Left ventricle myocardium inferior (tissue), 1 donor: ENCODE measurements at places on chromosomes 11 and 22. TPM values are rescaled to one million over a fixed set of nuclear protein-coding genes. Genes with fewer than 3 reads are reported as not detected.

Gene SPON1
- total RNA-seq: 9.4 TPM

Gene SOX6
- total RNA-seq: 20.2 TPM

GRCh38 chr22:23816156-23816976 lies 22.4 kb downstream of the DERL3 start:
- DNase-seq: peak; percentile 72
- H3K4me1 ChIP-seq: peaks cover 48% of the 10 kb centered on the region
- peak overlapping the region; percentile 89 for H3K27ac ChIP-seq
- H3K36me3 ChIP-seq: peaks cover 72% of the 10 kb centered on the region
- peak overlapping the region; percentile 11 for H3K4me3 ChIP-seq
- no peaks in the 10 kb centered on the region for H3K27me3 ChIP-seq

GRCh38 chr11:75031771-75032549 lies 43.2 kb downstream of the NEU3 start:
- H3K4me1 ChIP-seq: no peaks in the 10 kb centered on the region
- no peaks in the 10 kb centered on the region for H3K36me3 ChIP-seq
- H3K27ac ChIP-seq: no peak overlapping the region
- H3K4me3 ChIP-seq: no peak overlapping the region

DNA sequence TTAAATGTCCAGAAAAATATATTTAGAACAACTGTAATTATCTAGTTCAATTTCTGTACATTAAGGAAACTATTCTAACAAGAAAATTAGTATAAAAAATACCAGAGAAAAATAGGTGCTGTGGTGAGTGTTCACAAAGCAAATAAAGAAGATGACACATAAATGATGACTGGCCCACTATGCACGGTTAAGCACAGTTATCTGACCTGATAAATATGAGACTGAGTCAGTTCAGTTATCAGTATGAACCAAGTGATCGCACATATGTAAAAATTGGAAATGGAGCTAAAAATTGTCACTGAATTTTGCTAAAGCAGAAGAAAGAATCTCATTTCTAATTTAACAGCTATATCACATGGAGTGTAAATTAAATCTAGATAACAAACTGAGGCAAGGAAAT lies 18.8 kb upstream of the MAML2 start:
- no peaks in the 10 kb centered on the region for H3K4me1 ChIP-seq
- peaks cover 66% of the 10 kb centered on the region for H3K36me3 ChIP-seq
- no peak overlapping the region for H3K4me3 ChIP-seq

Gene OR2AG2
- total RNA-seq: not detected

Gene CCDC81
- total RNA-seq: 0.71 TPM

DNA sequence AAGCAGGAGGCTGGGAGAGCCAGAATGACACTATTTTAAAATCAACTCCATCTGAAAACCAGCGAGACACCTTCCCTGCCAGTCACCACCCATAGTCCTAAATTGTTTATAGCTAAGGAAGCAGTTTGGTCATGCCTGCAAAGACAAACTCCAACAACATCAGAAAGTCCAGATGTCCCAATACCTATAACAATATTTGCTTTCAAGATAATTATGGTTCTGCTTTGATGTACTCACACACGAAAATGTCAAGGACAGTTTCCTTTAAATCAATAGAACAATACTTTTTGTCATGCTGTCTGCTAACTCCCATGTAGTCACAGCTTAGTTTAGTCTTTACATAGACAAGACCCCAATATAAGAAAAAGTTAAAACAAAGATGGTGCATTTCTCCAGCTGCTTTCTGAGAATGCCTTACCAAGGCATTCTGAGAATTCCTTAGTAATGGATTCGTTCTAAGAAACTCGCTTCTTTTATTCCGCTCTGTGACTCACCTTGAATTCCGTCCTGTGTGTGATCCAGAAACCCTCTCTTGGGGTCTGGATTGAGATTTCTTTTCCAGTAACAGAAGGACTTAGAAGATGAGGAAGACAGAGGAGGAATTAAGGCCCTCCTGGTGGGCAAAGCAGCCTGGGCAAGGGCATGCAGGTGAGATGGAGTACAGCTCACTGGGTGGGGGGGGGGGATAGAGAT lies 9.6 kb upstream of the SCGB2A2 start:
- peaks cover 27% of the 10 kb centered on the region for H3K27me3 ChIP-seq
- no peaks in the 10 kb centered on the region for H3K4me1 ChIP-seq
- no peaks in the 10 kb centered on the region for H3K36me3 ChIP-seq
- no peak overlapping the region for H3K27ac ChIP-seq
- H3K4me3 ChIP-seq: no peak overlapping the region
- no peak for DNase-seq

Gene CD248
- 12.3 TPM for total RNA-seq

DNA sequence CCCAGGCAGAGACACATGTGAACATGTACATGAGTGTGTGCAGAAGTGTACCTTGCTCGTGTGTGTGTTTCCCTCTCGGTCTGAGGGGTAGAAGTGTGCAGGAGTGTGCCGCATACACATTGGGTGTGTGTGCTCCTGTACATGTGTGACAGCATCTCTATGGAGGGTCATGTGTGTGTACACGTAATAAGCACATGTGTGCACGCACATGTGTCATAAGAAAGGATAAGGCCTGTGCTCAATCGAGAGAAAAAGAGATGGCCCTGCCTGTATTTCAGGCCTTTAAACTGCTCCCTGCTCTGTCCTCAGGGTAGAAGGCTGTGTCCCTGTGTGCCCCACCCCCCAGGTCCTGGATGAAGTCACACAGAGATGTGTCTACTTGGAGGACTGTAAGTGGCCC lies 61.8 kb downstream of the OTOG start:
- H3K36me3 ChIP-seq: no peaks in the 10 kb centered on the region
- no peak overlapping the region for H3K4me3 ChIP-seq
- H3K27ac ChIP-seq: no peak overlapping the region
- no peak for DNase-seq
- peaks cover 23% of the 10 kb centered on the region for H3K27me3 ChIP-seq
- peaks cover 10% of the 10 kb centered on the region for H3K4me1 ChIP-seq

Gene RAG1
- 1.6 TPM for total RNA-seq

Gene MAP6
- total RNA-seq: 5.7 TPM

Gene PATE4
- total RNA-seq: not detected

DNA sequence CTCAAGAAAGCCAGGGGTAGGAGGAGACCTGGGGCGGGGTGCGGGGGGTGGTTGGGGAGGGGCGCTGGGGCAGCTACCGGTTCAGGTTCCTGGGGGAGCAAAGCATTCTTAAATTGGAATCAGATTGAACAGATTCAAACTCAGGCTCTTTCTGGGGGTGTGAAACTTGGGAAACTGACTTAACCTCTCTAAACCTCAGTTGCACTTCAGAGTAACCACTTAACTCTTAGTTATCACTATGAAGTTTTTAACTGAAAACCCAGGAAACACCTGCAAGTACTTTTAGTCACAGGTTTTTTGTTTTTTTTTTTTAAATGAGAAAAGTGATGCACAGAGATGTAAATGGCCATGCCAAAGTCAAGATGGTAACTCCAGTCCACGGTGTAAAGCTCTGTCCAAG lies 72.0 kb downstream of the RCN1 start:
- peaks cover 19% of the 10 kb centered on the region for H3K27me3 ChIP-seq
- H3K4me1 ChIP-seq: no peaks in the 10 kb centered on the region
- H3K36me3 ChIP-seq: no peaks in the 10 kb centered on the region
- H3K27ac ChIP-seq: no peak overlapping the region
- DNase-seq: no peak

GRCh38 chr22:49969751-49970527 lies 9.4 kb downstream of the PIM3 start:
- H3K27ac ChIP-seq: peak overlapping the region; percentile 99
- peak; percentile 13 for DNase-seq
- H3K4me1 ChIP-seq: peaks cover 74% of the 10 kb centered on the region
- H3K27me3 ChIP-seq: no peaks in the 10 kb centered on the region
- no peak overlapping the region for H3K4me3 ChIP-seq
- no peaks in the 10 kb centered on the region for H3K36me3 ChIP-seq

DNA sequence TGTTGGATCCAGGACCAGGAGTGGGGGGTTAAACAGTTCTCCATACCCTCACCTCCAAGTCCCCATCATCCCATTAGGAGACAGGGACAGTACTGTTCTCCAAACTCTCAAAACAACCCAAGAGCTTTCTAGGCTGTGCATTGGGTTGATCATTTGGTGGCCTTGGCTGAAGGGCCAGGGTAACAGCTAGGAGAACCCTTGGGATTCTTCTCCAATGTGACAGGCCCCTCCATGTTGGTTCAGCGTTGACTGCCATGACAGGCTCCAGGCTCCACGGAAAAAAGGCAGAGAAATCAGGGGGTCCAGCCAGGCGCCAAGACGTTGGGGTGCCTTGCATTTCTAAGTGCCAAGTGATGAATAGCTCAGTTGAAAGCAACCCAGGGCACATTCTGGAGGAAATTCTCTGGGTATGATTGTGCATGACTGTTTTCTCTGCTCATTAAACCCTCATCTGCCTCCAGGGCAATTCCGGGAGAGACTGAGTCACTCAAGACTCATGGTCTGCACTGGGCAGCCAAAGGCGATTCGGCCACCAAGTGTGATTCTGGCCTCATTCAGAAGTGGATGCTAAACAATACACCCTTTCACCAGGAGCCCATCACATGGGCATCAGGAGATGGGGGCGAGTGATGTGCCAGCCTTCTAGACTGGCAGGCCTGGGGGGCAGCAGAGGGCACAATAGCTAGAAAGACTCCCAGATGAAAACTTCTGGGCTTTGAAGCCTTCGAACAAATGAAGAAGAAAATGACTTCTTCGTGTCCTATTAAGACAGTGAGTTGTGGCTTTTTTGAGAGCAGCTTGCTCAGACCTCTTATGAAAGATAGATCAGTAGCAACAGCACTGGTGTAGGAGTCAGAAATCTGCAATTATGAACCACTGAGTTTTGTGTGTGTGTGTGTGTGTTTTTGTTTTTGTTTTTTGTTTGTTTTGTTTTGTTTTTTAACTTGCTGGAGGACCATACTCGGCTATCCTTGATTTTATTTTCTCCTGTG lies 27.7 kb downstream of the CD44 start:
- no peak overlapping the region for H3K4me3 ChIP-seq
- no peaks in the 10 kb centered on the region for H3K36me3 ChIP-seq
- H3K4me1 ChIP-seq: peaks cover 39% of the 10 kb centered on the region
- peak overlapping the region; percentile 69 for H3K27ac ChIP-seq
- no peaks in the 10 kb centered on the region for H3K27me3 ChIP-seq

DNA sequence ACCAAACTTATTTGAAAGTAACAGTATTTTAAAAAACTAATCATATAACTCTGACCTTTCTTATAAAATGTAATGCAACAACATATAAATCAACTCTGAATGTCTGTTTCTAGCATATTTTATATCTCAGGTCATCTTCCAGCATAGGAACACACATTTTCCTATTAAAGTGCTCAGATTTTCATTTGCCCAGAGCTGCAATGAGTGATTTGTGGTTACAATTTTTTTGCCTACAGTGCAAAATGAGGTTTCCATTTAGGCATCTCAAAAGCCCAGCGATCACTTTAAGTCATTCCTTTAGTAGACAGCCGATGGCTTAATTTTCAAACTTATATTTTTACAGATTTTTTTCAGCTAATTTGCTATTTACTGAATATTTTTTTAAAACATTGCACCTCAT lies 1.0 kb downstream of the LYVE1 start:
- no peaks in the 10 kb centered on the region for H3K36me3 ChIP-seq
- DNase-seq: no peak
- H3K27me3 ChIP-seq: no peaks in the 10 kb centered on the region
- H3K4me3 ChIP-seq: peak overlapping the region; percentile 36
- peak overlapping the region; percentile 48 for H3K27ac ChIP-seq

GRCh38 chr11:47886096-47886495 lies 37.9 kb upstream of the NUP160 start:
- no peaks in the 10 kb centered on the region for H3K36me3 ChIP-seq
- H3K4me1 ChIP-seq: no peaks in the 10 kb centered on the region
- peaks cover 6% of the 10 kb centered on the region for H3K27me3 ChIP-seq
- no peak for DNase-seq

DNA sequence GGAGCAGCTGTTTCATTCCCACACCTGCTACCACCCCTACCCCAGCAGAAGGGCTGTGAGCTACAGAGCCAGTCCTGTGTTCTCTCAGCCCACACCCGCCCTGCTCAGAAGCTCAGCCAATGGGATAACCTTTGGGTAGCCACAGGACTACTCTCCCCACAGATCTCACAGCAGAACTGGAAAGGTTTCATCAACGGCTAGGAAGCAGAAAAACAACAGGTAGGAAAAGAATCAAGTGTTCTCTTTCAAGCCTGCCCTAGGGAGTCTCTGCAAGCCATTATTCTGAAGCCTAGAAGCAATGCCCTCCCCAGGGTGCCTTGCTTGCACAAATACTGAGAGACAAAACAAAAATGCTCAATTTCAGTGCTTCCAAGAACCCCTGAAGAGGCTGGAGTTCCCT lies 77.2 kb downstream of the TMPRSS5 start:
- no peak overlapping the region for H3K4me3 ChIP-seq
- DNase-seq: no peak
- peaks cover 7% of the 10 kb centered on the region for H3K27me3 ChIP-seq

Gene IFTAP
- total RNA-seq: 50.1 TPM

- no peaks in the 10 kb centered on the region for H3K36me3 ChIP-seq
- H3K4me3 ChIP-seq: no peak overlapping the region
- peaks cover 50% of the 10 kb centered on the region for H3K4me1 ChIP-seq
These were observed 112.3 kb downstream of the MAML2 start for GRCh38 chr11:96230686-96231085.

GRCh38 chr11:95345651-95346050 lies 114.6 kb upstream of the SESN3 start:
- no peak for DNase-seq
- no peaks in the 10 kb centered on the region for H3K4me1 ChIP-seq
- no peak overlapping the region for H3K27ac ChIP-seq
- H3K36me3 ChIP-seq: no peaks in the 10 kb centered on the region

DNA sequence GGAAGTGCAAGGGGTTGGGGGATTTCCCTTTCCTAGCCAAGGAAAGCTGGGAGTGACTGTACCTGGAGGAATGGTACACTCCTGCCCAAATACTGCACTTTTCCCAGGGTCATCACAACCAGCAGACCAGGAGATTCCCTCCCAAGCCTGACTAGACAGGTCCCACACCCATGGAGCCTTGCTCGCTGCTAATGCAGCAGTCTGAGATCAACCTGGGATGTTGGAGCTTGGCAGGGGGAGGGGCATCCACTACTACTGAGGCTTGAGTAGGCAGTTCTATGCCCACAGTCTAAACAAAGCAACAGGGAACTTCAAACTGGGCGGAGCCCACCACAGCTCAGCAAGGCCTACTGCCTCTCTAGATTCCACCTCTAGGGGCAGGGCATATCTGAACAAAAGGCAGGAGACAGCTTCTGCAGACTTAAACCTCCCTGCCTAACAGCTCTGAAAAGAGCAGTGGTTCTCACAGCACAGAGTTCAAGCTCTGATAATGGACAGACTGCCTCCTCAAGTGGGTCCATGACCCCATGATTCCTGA lies 58.5 kb downstream of the SLC22A9 start:
- H3K36me3 ChIP-seq: no peaks in the 10 kb centered on the region
- no peak for DNase-seq
- no peaks in the 10 kb centered on the region for H3K4me1 ChIP-seq
- H3K27me3 ChIP-seq: peaks cover 56% of the 10 kb centered on the region

GRCh38 chr11:116917632-116918031 lies 80.2 kb upstream of the APOA1 start:
- no peaks in the 10 kb centered on the region for H3K27me3 ChIP-seq
- DNase-seq: no peak
- H3K36me3 ChIP-seq: peaks cover 5% of the 10 kb centered on the region
- no peak overlapping the region for H3K4me3 ChIP-seq
- peaks cover 14% of the 10 kb centered on the region for H3K4me1 ChIP-seq
